Stimulated activated CD8-positive, alpha-beta memory T cell treated with anti-CD3 and anti-CD28 coated beads, Interleukin-12 subunit alpha, Interleukin-12 subunit beta, amount 100 ng/mL, for 4 hours (primary cell): ENCODE measurements at places on chromosomes 13 and 19.

DNA sequence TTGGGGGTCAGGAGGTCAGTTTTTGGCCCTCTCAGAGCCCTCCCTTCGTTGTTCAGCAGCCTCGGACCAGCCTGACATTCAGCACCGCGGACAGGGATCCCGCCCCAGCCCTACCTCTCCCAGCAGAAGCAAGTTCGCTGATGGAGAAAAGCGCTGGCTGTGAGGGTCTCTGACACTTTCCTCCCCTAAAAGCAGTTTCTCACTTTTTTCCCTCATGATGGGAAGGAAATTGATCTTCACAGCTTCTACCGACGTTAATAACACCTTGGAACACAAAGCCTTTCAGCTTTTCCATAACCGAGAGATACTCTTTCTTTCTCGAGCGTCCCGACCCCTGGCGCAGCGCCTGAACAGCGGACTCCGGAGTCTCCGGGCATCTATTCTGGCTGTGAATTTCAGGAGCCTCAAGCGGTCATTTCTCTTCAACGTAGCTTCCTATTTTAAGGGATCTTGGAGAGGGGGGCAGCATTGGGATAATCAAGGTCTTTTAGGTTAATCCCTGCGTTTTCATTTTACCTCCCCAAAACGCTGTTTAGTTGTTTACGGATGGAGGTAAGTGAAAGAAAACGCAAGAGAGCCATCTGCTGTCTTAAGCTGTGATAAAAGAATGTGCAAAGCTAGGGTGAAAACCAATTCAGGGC lies 467.2 kb downstream of the ITGBL1 start:
- DNase-seq: no peak

DNA sequence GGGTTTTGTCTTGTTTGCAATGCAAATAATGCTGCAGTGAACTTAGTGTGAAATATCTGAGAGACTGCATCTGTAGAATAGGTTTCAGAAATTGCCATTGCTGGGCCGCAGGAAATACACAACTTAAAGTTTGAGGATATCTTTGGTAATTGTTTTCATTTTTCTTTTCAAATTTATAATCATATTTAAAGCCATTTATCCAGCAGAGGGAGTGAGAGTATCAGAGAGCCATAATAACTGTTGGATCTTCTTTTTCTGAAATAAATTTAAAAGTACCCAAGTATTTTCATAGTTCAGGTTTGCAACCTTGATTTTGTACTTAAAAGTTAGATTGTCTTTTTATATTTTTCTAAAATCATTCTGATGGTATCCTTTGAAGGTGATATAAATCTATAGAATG lies 99.4 kb downstream of the ZMYM2 start:
- no peak for DNase-seq

DNA sequence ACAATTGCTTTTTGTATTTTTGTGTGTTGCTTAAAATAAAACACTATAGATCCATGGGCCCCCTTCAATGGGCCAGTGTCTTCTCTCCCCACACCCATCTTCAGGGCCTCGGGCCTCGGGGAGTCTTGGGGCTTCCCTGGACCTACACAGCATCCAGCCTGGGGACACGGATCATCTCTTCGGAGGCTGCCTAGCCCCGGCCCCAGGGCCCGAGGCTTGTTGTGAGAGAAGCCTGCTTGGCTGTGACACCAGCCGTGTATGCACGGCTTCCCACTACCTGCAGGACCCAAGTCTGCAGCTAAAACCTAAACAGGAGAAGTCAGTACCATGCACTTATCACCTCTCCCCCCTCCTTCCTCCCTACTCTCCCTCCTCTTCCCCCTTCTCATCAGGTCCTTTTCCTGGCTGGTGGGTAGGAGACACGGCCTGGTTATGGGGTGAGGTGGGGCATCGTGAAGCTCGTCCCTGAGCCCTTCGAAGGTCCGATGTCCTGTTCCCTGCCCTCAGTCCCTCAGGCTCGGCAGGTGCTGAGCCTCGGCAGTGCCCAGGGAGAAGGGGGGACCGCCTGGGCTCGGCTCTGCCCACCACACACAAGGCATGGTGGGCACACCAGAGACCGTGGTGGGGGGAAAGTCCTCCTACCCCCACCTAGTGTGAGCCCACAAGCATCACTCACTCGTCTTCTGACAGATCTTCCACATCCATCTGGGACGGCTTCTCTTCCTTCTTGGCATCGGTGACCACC lies 9.5 kb downstream of the C13orf46 start:
- no peak for DNase-seq

DNA sequence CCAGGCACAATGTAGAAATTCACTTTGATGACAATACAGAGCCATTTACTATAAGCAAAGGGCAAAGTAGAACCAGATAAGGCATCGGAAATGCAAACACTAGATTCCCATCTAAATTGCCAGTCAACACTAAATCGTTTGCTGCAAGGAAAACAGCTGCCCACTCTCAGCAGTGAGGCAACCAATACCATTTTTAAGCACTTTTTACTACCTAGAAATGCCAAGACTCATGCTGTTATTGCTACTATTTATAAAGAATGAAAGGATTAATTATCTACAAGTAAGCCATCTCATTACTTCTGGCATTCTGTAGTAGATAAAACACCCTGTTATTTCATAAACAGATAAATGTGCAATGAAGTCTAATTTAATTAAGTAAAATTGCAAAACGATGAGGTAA lies 422.0 kb downstream of the FGF14 start:
- no peak for DNase-seq

DNA sequence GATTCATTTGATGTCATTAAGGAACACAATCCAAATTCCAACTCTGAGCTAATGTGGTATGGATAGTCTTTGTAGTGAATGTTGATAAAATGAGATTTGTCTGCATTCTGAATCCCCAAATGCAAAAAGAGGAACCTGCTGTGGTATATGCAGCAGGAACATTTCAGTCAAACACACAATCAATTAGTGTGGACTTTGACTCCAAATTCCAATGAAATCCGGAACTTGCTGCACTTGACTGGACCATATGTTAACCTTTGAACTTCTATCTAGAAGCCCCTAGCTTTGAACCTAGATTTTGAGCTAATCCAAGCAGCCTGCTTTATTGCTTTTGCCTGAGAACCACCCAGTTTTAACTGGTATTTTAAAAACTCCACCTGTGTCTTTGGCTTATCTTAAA lies 341.3 kb downstream of the SPRY2 start:
- DNase-seq: no peak

DNA sequence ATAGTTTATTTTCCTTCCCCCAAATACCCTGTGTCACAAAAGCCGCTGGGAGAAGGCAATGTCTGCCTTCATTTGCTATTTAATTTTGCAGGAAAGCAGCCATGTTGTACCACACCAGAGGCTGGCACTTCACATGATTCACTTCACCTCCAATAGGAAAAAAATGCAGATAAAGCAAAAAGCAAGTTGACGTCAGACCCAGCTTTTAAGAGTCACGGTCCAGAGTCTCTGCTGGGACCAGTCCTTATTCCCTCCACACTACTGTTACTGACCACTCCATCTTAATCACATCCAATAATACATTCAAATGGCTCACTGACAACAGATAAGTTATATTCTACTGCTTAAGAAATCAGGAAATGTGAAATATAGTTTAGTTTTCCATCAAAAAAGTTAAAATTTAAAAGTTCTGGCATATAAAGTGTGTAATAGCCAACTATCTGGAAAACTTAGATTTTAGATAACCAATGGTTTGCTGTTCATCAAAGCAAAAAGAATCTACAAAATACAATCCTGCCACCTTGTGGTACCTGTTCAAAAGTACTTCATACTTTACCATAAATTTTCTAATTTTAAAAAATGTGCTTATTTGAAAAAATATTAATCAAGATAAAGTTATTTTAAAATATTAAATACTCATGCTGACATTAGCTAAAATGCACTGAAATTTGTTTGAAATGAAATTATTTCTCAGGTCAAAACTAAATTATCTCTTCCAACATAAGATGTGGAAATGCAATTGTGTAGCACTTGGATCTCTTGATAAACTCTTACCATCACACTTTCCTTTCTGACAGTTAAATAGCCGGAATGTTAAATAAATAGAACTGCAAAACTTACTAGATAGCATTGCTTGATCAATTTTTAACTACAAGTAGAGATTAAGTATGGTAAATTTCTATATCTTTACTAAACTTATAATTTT lies 97.3 kb downstream of the SERP2 start:
- DNase-seq: no peak

- no peak for DNase-seq
Observed at GRCh38 chr13:31945202-31945961, 86.2 kb upstream of the FRY start.

- no peak for DNase-seq
Observed at GRCh38 chr19:19074196-19074882, 10.5 kb downstream of the SLC25A42 start.

- no peak for DNase-seq
Observed at GRCh38 chr19:21900401-21900800, 64.4 kb upstream of the ZNF43 start.

DNA sequence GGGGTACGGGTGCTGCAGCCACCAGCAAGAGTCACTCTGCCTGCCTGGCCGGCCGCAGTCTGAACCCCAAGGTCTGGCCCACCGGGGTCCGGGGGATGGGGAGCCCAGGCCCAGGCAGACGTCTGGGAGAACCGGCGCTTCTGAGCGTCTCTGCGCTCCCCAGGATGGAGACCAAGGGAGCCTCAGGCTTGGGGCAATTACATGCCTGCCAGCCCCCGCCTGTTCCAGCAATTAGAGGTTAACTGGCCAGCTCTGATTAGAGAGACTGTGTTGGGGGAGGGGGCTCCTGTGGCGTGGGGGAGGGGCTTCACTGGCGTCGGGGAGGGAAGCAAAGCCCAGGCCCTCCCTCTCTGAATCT lies 11.9 kb downstream of the MEIS3 start:
- DNase-seq: no peak

GRCh38 chr13:21735701-21736401 lies 65.0 kb downstream of the FGF9 start:
- DNase-seq: no peak

- DNase-seq: no peak
Observed at GRCh38 chr19:19657397-19657783, 6.1 kb downstream of the ATP13A1 start.

GRCh38 chr19:37920591-37921450 lies 13.8 kb downstream of the SIPA1L3 start:
- DNase-seq: no peak

DNA sequence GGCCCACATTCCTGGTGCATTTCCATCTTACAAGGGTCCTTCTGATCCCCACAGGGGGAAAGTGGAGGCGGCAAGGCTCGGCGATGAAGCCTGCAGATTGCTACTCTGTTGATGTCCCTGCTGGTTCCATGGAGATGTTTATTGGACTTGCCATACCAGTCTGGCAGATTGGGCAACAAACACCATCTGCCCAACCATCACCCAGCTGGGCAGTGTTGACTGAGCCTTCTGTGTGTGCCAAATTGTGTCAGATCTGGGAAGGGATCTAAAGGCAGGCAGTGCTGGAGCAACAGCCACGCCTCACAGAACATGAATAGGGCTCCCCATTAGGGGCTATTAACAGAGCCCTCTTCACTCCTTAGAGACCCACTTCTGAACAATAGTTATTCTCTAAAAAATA lies 35.0 kb downstream of the FLT1 start:
- no peak for DNase-seq
